ENCODE measurements at places on chromosomes 16 and 17.

DNA sequence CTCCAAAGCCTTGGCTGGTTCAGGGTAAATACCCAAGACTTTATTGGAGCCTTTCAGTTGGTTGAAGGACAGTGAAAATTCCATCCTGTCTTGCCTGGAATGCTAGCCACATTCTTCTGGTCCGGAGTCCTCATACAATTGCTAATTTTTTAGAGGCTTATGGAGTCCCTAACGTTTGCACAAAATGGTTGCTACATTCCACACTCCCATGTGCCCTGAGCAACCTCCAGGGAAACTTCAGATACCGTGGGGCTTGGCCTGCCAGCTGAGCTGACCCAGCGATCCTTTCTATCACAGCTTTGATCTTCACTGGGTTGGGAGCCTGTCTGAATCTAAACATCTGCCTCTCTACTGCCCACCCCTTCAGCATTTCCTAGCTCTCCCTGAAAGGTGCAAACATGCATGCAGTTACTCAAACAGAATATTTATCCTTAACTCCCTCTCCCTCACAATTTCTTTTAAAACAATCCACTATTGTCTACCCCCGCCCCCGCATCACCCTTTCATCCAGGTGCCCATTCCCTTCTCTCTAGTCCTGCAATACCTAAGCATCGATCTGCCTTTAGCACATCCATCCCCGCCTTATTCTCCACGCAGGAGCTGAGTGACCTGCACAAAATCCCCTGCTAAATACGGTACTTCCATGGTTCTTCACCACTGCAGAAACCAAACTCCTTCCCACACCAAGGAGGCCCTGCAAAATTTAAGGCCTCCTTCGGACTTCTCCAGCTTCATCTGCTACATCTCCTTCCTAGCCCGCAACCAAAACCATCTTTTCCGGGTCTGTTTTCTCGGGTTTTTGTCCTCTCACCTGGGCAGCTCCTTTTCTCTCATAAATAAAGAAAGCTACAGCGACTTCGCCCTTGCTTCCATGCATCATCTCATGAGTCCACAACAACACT lies 810 bp upstream of the GAN start:
- no peak for DNase-seq

DNA sequence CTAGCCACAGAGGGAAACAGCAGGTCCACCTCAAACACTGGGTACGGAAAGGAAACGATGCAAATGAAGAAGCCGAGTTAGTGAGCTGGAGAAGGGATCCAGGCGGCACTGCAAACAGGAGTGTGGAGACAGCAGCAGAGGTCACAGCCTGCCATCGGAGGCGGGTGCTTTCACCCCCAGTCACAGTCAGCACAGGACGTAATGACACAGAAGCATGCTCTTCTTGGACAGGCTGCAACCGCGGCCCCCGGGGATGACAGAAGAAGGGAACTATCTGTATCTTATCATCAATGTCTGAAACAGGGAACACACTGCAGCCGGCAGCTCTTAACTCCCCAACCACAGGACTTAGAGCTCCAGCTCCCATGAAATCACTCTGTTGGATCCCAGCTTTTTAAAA lies 16.1 kb upstream of the SLC38A8 start:
- no peak for DNase-seq

DNA sequence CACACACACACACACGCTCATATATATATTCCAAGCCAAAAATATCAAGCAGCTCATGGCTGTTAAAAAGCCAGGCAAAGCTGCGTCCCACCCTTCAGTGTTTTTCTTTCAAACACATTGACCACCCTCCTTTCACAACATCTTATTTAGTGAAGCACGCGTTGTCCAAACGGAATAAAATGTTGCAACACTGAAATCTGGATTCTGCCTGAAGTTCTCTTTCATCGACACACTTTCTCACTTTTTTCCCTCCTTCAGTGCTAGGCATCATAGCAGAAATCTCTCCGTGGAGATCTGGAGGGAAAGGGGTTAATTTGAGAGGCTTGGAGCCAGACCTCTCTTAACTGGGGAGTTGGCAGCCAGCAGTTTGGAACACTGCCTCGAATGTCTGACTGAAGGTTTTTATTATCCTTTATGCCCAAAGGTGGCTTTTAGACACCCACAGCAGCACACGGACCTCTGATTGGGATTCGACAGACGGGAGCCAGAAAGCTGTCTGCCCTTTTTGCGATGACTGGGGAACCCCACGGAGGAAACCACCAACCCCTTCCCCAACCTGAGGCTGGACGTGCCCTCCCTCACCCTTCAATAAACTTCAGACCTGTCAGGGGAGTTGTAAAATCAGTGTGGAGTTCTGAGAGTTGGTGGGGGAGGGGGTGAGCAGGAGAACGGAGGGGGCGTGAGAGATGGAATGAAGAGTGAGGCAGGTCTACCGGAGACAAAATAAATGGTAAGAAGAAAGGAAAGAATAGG lies 833.6 kb upstream of the SOX9 start:
- DNase-seq: no peak

GRCh38 chr16:63539276-63539675 lies 1503.0 kb upstream of the CDH8 start:
- DNase-seq: no peak

GRCh38 chr16:2392025-2392424 lies 37.2 kb upstream of the CCNF start:
- no peak for DNase-seq

DNA sequence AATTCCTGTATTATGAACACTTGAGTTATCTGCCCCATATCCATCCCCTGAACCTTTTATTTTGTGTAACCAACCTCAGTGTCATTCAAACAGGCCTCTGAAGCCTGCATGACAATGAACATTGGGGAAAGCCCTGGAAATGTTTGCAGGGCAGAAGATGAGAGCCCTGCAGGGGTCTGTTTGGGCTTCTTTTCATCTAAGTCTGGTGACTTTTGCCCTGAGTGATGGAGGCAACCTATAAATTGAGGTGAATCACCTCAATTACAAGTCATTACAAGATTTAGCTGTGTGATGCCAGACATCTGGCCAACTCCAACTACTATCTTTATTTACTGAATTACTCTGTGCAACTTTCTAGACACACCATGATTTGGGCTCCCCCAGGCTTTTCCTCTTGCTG lies 189.2 kb downstream of the MAF start:
- DNase-seq: no peak

DNA sequence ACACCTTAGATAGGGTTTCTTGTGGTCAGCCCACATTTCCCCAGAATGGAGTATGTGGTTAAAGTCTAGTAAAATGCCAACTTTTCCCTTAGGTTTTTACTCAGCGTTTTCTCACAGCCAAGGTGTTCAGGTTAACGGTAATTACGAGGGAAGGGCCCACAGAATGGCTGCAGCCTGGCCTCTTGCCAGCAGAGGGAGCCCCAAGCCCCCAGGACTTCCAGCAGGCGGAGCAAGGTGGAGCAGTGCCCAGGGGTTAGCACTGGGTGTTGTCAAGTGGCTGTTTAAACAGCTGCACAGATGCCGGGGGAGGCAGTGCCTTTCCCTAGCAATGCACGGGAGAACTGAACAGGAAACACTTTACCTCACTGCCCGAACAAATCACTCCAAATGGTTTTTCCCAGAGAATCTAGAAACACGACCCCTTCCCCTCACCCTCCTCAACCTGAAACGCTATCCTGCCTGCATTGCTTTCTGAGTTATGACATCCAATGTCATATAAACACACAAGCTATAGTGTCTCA lies 6.6 kb downstream of the PHB1 start:
- DNase-seq: peak; percentile 67

GRCh38 chr16:57600952-57601580 lies 27.4 kb upstream of the ADGRG1 start:
- DNase-seq: no peak

- DNase-seq: no peak
Measured at GRCh38 chr17:72829883-72830282, 262.6 kb downstream of the SLC39A11 start.

Data from inflammatory macrophage (primary cell).